ENCODE measurements at places on chromosomes 16 and 17. TPM values are rescaled to one million over a fixed set of nuclear protein-coding genes. Genes with fewer than 3 reads are reported as not detected.

The ABCA8 gene
- not detected for total RNA-seq

The RDM1 gene
- 13.5 TPM for total RNA-seq

The KRT9 gene
- not detected for total RNA-seq

The KIFC3 gene
- total RNA-seq: not detected

The TBC1D3E gene
- not detected for total RNA-seq

The CAVIN1 gene
- total RNA-seq: 0.66 TPM

The TBC1D3C gene
- total RNA-seq: not detected

The C16orf92 gene
- not detected for total RNA-seq

The KIF2B gene
- not detected for total RNA-seq

The MT4 gene
- total RNA-seq: not detected

The METTL22 gene
- total RNA-seq: 29.5 TPM

DNA sequence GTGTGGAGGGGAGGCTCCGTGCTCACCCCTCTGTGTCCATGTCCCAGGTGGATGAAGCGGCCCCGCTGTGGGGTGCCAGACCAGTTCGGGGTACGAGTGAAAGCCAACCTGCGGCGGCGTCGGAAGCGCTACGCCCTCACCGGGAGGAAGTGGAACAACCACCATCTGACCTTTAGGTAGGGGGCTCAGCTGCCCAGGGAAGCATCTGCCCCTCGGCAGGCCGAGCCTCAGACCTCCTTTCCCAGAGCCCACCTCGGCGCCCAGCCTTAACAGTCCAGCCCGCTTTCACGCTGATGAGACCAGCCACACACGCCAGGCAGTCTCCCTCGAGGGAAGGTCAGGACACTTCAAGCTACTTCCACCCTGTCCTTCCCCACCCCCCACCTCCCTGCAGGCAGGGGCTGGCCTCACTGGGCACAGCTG is 12.7 kb downstream of the MMP15 start:
- DNase-seq: no peak

- DNase-seq: no peak
These were observed 223.2 kb upstream of the DYNLRB2 start for GRCh38 chr16:80317599-80318037.

- no peak for DNase-seq
These were observed 441.8 kb downstream of the HS3ST4 start for GRCh38 chr16:26133416-26134093.

GRCh38 chr16:14172200-14172809 is 101.2 kb downstream of the MRTFB start:
- DNase-seq: no peak

DNA sequence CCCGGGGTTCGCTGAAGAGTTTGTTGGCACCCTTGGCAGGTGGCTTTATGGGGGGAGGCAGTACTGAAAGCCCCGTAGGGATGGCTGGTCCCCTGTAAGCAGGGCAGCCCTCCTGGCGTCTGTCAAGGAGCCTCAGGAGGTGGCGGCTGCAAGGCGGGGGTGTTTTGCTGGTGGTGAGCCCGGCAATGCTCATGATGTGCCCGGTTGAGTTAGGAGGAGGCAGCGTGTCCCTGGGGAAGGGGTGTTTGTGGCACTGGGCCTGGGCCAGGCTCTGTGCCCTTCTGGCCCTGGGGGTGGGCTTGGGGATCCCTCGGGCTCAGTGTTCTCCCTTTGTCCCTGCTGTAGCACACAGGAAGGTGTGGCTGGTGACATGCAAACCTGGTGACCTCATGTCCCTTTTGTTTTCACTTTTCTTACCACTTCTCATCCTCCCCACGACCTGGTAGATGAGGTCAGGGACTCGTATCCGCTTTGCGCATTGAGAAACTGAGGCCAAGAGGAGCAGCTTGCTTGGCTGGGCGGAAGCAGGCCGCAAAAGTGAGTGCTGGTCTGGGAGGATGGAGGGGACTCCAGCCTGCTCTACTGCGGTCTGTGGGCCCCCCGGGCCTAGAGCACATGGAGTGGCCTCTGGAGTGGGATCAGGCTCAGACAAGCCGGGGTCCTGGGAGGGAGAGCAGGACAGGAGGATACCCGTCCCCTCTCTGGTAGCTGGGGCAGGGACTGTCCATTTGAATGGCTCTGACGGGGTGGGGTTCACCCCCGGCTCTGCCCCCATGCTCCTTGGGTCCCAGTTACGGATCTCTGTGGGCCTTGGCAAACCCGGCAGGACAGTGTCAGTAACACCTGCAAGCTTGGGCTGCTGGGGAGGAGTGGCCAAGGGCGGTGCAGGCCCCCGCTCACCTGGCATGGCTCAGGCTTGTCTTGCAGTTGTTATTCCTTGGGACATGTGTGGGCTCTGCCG is 2.2 kb downstream of the SNN start:
- DNase-seq: peak; percentile 68

- DNase-seq: no peak
These were observed 65.8 kb upstream of the CHMP6 start for GRCh38 chr17:80925688-80926335.

DNA sequence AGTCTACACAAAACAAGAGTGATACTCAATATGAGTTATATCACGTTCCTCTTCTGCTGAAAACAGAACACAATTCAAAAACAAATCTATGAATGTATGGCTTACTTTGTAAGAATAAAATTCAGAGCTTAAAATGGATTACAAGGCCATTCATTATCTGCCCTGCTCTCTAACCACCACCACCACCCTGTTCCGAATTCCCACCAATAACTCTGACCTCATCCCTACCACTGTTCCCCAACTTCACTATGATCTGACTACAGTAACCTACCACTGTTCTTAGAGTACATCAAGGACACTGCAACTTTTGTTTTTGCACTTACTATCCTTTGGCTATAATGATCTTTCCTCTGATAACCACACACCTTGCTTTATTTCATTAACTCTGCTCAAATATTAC is 21.3 kb downstream of the FBXL20 start:
- DNase-seq: no peak

DNA sequence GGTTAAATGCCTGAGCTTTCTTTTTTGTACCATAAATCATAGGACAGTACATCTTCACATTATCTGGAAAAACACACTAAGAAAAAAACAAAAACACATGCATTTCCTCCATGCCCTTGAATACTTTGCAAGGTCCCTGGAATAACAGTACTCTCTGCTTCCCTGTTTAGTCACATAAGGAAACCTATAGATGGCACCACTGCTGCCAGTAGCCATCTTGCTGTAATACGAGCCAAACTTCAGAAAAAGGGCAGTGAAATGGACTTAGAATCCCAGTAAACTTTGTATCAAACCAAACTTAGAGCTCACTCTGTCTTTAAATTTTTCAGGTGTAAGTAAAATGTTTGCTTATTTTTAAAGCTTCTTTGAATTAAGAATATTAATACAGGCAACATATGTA is 435.5 kb downstream of the KCNJ2 start:
- DNase-seq: no peak

- no peak for DNase-seq
These were observed 2.2 kb downstream of the KCNH6 start for GRCh38 chr17:63525190-63525946.

DNA sequence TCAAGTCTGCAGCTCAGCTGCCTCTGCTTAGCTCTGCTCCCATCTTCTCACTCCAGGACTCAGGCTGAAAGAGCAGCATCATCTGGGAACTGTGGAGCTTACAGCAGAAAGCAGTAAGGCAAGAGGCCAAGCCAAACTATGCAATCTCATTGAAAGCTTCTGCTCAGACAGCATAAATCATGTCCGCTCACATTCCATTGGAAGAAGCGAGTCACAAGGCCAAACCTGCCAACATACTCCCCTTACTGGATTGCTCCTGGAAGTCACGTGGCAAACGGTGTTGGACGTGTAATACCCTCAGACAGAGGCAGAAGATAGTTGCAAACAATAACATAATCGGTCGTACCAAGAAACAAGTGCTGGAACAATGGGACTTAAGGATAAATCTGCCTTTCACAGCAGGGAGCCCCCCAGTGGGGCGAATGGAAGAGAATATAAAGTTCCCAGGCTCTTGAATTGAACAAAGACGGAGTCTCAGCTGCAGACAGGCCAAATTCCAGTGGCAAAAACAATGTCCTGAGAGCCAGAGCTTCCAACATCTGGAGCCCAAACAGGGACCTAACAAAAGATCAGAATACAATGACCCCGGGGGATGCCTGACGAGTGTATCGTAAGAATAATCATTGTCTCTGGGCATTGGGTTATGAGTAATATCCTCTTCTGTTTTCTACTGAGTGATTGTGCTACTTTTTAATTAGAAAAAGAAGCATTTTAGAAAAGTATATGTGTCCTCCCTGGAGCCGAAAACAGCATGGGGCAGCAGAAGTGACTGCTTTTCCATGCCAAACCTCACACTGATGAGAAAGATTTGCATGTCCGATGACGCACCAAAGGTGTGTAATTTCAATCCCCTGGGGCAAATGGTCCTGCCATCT is 68.4 kb downstream of the CMC2 start:
- no peak for DNase-seq

DNA sequence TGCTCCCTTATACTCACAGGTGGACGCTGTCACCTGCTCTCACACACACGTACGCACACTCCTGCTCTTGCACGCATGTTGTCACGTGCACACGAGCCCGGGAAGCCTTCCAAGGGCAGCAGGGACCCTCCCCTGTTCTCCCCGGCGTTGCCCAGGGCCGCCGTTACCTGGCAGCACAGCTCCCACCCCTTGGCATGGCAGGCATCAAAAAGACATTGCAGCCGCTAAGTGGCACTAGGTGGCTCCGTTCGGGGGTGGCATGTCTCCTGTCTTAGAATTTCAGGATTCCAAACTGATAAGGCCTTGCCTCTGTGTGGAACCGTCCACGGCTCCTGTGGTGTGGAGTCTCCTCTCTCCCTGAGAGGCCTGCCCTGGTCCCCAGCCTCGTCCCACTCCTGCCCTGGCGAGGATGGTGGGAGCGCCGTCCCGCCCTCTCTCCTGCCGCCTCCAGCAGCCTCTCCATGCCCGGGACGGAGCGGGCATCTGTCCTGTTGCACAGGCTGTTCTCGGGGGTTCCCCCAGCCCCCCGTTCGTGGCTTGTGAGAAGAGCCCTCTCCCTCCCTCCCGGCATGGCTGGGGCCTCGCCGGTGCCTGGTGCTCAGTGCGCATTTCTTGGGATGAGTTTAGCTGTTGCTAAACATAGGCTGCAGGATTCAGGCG is 126.7 kb upstream of the GSE1 start:
- no peak for DNase-seq

GRCh38 chr17:3025421-3026124 is 37.8 kb downstream of the OR1D5 start:
- no peak for DNase-seq

- DNase-seq: no peak
These were observed 2.6 kb downstream of the DNAH2 start for GRCh38 chr17:7720125-7720524.

DNA sequence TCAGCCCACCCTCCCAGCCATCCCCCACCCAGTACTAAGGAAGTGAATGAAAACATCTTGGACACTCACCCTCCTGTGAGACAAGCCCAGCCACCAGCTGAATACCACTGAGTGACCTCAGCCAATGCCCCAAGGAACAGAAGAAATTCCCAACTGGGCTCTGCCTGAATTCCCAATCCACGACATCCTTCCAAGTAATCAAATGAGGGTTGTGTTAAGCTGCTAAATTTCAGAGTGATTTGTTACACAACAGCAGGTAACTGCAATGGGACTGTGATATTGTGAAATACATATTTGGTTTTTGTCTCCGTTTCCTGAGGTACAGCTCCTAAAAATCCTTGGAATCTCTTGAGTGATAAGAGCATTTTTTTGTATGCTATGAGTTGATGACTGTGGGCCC is 578.7 kb upstream of the CDH11 start:
- DNase-seq: no peak

DNA sequence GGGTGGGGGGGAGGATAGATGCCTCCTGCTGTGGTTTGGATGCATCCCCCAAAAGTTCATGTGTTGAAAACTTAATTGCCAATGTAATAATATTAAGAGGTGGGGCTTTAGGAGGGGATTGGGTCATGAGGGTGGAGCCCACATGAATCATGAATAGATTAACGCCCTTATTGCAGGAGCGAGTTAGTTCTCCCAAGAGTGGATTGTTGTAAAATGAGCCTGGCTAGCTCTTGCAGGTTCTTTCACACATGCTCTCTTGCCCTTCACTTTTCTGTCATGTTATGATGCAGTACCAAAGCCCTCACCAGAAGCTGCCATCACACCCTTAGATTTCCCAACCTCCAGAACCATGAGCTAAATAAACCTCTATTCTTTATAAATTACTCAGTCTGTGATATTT is 52.0 kb downstream of the GINS3 start:
- no peak for DNase-seq

DNA sequence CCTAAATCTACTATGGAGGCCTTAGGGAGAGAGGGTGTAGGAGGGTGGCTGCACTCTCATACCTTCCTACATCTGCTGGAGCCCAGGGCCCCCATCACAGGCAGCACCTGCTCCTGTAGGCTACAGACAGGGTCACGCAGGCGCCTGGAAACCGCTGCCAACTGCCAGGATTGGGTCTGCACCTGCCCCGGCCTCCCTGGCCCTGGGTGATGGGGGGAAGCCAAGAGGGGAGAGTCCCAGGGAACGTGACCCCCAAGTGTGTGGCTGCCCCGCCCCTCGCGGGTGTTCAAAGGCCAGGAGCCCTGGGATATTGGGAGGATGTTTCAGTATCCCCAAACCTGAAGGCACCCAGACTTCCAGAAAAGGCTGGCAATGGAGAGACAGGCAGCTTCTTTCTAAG is 5.6 kb upstream of the TEX19 start:
- no peak for DNase-seq

All from activated CD8-positive, alpha-beta memory T cell treated with anti-CD3 and anti-CD28 coated beads, Interleukin-2, amount 10 ng/mL, durations not matched to agents 7 days and 5 days (primary cell).